ENCODE measurements at places on chromosomes 7 and 10.
A peak's percentile ranks its signal among the peaks of the same experiment; 100 is the strongest.

DNA sequence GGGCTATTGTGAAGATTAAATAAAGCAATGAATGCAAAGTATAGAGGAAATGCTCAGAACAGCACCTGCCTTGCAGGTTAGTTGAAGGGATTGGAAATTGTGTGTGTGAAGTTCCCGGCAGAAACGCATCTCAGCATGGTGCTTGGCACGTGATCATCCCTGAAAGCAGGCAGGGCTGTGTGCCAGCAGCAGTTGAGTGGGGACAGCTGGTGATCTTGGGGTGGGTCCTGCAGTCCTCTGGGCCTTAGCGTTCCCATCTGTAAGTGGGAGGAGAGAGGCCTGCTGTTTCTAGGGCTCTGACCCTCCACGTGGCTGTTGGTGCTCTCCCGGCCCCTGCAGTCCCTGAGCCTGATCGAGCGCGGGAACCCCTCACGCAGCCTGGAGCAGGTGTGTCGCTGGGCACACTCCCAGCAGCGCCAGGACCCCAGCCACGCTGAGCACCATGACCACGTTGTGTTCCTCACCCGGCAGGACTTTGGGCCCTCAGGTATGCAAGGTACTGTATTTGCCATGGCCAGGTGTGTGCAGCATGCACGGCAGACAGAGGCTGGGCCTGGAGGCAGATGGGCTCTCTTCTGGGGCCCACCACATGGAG, 55.3 kb downstream of the TBATA start:
- DNase-seq, result no peak

- no peak for DNase-seq
These were observed 228.7 kb downstream of the FRMD4A start for GRCh38 chr10:14102056-14102455.

GRCh38 chr7:128948976-128949760, 11.4 kb downstream of the IRF5 start:
- no peak for DNase-seq

DNA sequence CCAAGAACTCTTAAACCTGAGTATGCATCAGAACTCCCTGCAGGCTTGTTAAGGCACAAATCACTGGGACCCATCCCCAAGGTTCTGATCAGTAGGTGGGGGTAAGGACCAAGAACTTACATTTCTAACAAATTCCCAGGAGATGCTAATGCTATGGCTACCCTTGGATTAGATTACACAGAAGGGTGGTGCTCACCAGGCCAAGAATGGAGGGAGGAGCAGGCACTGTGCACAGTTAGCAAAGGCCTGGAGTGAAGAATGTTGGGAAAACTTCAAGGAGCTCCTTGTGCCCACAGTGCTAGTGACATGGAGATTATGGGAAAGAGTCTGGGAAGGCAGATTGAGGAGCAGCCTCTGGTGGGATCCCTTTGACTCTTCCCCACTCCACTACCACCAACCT, 1.9 kb downstream of the PRSS2 start:
- no peak for DNase-seq

GRCh38 chr10:73601486-73601921, 10.4 kb upstream of the USP54 start:
- DNase-seq, result no peak

DNA sequence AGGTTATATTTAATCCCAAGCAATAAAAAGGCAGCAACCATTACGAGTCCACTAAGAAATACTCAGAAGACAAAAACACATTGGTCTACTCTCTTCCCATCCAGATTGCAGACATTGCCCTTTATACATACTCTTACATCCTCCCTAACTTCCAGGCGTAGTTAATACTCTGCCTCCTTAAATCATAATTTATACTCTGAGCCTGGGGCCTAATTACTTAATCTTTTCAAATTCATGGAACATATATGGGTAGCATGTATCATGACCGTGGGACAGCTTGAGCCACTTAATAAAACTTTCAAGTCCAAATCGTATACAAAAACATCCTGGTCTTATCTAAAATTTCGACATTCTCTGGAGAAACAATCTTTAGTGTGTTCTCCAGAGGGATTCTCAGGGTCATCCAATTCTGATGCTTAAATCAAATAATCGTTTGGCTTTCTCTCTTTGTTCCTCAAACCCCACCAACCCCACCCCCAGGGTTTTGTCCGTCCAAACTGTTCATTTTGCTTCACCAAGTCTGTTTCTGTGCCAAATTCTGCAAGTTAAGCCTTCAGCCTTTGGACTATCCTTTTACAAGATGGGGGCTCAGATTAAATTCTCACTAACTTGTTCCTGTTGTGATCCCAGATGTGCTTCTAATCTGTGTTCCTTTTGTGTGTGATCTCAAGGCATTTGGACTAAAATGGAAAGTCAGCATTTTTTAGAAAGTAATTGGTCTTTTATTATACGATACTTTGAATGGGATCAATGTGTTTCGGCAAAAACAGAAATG, 86.4 kb downstream of the ADAM12 start:
- no peak for DNase-seq

DNA sequence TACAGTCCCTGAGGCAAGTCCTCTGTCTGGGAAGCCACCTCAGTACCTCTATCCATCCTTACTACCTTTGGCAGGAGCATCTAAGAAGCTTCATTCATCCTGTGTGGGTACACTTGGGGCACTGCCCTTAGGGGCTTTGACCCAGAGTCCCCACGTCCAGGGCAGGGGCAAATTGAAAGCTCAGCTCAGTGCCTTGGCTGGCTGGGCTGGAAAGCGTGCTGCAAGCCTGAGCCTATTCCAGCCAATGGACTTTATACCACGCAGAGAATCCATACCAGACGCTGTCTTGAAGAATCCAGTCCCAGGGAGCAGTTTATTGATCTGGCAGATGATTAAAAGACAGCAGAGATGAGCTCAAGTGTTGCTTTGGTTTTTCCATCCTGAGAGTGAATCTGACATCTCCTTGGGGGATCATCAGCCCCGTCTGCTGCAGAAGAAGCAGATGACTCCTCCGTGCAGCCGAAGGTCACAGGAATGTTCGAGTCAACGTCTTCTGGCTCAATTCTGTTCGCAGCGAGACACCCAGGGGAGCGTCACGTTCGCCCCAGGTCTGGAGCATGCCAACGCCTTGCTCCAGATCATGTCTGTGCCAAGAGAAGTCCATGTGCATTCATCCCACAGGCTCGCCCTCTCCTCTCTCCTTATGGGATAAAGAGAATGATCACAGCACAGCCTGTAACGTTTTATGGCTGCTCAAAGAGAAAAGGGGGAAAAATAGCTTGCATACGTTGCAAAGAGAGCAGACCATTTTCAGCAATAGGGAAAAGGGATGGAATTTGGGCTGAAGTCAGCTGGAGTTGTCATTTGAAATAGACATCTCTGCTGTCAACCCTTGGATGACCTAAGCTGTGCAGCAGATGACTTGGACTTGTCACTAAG, 35.8 kb upstream of the LYZL1 start:
- no peak for DNase-seq

GRCh38 chr10:8144496-8144895, 90.0 kb downstream of the GATA3 start:
- no peak for DNase-seq

GRCh38 chr10:101658975-101659374, 36.0 kb downstream of the FBXW4 start:
- no peak for DNase-seq

- DNase-seq, result no peak
These were observed 75.3 kb downstream of the GRB10 start for GRCh38 chr7:50707236-50708006.

GRCh38 chr7:99828811-99829210, 998 bp downstream of the CYP3A43 start:
- no peak for DNase-seq

- no peak for DNase-seq
These were observed 168.0 kb upstream of the RHEB start for GRCh38 chr7:151687523-151688235.

DNA sequence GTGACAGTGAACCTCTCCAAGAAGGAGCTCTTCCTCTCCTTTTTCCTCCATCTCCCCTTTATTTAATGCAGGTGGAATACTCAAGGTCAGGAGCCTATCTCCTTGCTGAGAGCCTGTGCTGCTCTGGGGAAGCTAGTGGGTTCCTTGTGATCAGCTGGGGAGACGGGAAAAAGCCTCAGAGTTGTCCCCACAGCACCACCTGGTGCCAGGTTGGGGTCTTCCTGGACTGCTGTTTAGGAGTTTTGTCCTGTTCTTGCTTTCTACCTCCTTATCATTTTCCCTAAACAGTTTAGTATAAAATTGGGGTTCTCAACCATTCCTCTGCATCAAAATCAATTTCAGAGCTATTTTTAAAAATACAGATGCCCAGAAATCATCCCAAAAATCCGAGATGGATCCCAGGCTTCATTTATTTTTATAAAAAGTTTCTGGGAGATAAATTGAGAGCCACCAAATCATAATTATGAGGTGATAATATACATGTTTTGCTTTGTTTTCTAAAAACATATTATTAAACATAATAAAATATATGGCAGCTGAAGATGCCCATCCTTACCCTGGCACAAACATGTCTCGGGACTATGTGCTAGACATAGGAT, 44.3 kb downstream of the MACC1 start:
- DNase-seq, result no peak

DNA sequence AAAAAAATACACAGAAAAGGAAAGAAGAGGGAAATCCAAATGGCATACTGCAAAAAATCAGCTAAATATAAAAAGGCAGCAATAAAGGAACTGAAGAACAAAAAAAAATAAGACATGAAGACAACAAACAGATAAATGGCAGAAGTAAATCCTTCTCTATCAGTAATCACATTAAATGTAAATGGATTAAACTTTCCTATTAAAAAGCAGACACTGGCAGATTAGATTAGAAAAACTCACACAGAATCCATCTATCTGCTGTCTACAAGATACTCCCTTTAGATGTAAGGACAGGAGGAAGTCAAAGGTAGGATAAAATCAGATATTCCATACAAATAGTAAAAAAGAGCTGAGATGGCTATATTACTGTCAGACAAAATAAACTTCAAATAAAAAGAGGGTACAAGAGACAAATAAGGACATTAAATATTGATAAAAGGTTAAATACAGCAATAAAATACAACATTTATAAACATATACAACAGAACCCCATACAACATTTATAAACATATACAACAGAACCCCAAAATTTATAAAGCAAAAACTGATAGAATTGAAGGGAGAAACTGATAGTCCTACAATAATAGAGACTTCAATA, 51.4 kb downstream of the CFAP70 start:
- DNase-seq, result no peak

GRCh38 chr10:102835007-102835482, 2.2 kb downstream of the CYP17A1 start:
- DNase-seq, result peak; percentile 64

DNA sequence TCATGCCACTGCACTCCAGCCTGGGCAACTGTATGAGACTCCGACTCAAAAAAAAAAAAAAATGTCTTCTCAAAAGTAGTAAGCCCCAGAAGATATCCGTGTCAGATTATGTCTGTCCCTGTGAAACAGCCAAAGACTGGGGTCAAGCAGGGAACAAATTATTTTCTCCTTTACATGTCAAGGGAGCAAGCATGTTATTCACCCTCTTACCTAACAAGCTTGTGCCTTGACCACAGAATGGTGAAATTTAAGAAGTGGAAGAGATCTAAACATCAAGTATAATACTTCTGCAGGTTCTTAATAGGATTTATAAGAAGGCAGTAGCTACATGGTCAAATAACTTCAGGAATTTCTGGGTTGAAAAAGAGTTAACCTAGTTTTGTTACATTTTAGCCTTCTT, 187.9 kb downstream of the ZNF365 start:
- DNase-seq, result no peak

DNA sequence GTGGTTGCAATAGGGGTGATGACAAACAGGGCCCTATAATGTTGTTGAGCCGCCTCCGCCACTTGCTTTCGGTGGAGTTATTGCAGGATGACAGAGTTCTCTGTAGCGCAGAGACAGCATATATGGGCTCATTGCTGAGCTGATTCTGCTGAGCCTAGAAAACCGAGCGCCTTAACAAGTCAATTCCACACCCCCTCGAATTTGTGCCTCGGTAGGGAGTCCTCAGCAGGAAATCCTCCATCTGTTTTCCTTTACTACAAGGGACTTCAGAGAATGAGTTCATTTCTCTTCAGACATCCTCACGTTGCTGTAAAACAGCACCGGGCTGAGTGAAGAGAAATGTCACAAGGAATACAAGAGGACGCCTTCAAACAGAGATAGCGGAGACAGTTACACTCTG, 90.7 kb upstream of the KIAA1217 start:
- DNase-seq, result no peak

GRCh38 chr7:79337717-79338116, 115.8 kb downstream of the MAGI2 start:
- DNase-seq, result no peak

GRCh38 chr7:55515569-55516279, 56.6 kb downstream of the VOPP1 start:
- DNase-seq, result no peak

GRCh38 chr7:30634193-30634626, 39.5 kb downstream of the GARS1 start:
- no peak for DNase-seq

- no peak for DNase-seq
These were observed 31.5 kb downstream of the MBL2 start for GRCh38 chr10:52740913-52741675.

DNA sequence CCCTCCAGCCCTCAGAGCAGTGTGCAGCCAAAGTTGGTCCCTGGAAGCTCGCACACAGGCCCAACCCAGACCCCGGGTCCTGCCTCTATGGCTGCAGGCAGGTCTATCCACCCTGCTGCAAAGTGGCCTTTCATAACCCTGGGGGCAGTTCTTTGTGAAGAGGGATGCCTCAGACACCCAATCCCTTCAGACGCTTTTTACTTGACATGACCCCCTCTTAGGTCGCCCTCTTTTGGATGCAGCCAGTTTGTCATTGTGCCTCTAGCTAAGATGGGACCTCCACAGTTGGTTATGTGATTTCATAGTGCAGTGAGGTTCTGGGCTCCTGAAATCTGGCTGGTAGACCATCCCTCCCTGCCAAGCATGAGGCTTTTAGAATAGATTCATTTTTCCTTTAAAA, 27.3 kb downstream of the SMKR1 start:
- no peak for DNase-seq

- DNase-seq, result no peak
These were observed 101.1 kb upstream of the TCF7L2 start for GRCh38 chr10:112848868-112849430.

DNA sequence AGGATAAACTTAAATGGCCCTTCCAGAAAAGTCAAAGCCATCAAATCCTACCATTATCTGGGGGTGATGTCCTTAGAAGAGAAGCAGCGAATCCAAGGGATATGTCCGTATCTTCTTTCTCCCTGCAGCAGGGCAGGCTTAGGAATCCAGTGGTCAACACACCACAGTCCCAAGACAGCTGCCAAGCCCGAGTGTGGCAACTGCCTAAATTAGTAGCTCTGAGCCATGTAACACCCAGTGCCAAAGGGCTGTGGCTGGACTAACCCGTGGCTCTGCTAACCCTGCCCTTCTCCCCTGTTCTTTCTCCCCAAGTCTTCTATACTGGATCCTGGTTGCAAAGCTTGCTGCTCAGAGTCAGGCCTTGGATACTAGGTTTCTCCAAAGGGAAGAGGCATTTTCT, 74.8 kb downstream of the CDK1 start:
- DNase-seq, result no peak

- no peak for DNase-seq
These were observed 17.2 kb downstream of the NACAD start for GRCh38 chr7:45071528-45071927.
